ENCODE measurements at places on chromosomes 11 and 22.
A peak's percentile ranks its signal among the peaks of the same experiment; 100 is the strongest.

DNA sequence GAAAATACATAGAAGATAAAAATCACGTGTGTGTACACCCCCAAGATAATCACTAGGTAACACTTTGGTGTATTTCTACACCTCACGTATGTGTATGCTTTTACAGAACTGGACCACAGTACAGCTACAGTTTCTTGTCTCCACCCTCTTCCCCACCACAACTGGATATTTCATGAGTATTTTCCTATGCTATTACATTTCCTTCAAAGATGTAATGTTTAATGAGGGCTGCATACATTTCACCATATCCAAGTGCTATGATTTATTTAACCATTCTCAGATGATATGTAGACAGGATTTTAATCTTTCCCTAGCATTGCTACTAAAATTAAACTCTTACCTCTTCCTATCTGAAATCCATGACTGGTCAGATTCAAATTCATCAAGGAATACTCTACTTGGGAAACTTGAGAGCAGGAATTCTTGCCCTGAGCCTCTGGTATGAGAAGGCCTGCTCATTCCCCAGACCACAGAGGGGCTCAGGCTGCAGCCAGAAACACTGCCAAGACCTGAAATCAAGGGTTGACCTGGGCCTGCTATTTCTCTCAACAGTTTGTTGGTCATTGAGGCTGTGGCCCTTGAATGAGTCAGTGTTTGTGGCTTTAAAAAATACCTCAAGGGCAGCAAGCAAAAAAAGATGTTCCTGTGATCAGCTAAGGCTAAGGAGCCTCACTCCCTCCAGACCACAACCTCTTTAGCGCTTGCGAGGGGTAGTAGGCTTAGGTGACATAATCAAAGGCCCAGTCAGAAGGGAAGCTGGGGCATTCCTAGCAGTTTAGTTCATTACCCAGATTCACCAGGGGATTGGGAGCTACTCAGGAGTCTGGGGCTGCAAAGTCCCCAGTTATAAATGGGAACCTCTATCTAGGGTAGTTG, 55.5 kb downstream of the ABTB2 start:
- DNase-seq: no peak

DNA sequence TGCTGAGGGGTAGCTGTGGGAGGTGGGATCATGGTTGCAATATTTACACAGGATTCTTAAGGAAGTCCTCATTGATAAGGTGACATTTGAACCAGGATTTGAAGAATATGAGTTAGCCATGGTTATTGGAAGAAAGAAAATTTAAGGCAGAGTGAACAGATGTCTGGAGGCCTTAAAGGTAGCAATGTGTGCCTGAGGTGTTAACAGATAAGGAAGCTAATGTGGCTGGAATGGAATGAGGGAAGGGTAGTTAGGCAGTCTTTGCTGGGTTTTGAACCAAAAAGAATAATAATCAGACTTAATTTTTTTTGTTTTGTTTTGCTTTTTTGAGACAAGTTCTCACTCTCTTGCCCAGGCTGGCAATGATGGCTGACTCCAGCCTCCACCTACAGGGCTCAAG, 9.7 kb upstream of the DEPDC7 start:
- no peak for DNase-seq

- DNase-seq: no peak
These were observed 1.7 kb upstream of the FZD4 start for GRCh38 chr11:86956905-86957195.

DNA sequence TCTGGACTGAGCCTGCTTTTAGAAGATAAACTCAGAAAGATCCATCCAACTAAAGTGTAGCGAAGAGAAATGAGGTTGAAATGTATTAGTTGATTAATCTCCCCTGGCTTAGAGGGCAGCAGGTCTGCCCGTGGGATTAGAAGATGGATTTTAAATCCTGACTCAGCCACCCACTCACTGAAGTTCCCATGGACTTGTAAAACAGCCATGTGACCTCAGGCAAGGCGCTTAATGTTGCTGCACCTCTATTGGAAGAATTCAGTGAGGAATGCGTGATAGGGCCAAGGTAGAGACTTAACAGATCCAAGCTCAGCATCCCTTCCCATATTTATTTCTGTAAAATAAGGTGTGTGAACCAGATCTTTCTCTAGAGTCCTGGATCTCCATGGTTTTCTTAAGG, 45.1 kb upstream of the ELF5 start:
- DNase-seq: no peak

DNA sequence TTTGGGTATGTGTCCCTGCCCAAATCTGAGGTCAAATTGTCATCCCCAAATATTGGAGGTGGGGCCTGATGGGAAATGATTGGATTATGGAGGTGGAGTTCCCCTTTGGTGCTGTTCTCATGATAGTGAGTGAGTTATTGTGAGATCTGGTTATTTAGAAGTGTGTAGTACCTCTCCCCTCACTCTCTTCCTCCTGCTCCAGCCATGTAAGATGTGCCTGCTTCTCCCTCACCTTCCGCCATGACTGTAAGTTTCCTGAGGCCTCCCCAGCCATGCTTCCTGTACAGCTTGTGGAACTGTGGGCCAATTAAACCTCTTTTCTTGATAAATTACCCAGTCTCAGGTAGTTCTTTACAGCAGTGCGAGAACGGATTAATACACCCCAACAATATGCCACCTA, 9.0 kb downstream of the GAB2 start:
- DNase-seq: no peak

DNA sequence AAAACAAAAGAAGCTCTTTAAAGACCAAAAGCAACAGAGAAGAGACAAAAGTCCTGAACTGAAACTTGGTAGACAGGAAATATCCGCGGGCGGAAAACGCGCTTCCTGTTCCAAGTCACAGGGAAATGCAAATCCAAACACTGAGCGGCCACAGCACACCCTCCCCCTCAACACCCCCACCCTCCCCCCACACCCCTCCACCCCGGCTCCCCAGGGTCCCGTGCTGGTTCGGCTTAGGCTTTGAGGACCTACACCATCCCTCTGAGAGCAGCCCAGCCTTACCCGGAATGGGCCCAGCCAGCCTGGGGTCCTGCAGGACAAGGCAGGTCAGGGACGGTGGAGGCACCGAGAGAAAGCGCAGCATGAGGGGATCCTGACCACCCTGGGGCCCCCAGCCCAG, 160.4 kb downstream of the BRD1 start:
- DNase-seq: no peak

- DNase-seq: no peak
These were observed 29.1 kb downstream of the PPFIA1 start for GRCh38 chr11:70299636-70300035.

GRCh38 chr11:88300888-88301487, 36.5 kb downstream of the CTSC start:
- DNase-seq: no peak

- DNase-seq: no peak
These were observed 844.0 kb downstream of the TBC1D22A start for GRCh38 chr22:47606426-47606825.

DNA sequence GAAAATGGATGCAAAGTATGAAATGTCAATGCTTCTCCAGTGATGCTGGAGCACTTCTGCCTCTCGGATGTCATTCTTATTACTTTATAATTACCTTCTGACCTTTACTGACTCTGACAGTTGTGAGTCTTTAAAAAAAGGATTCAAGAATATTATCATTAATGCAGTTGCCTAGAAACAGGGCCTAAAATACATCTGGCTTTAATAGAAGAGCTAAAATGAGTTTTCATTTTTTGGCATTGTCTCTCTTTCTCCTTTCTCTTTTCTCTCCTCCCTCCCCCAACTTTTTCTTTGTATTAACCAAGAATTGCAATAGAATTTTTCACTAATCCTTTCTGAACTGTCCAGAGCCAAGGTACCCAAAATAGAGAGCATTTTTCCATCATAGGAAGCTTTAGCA, 45.9 kb downstream of the FDX1 start:
- DNase-seq: peak; percentile 20

DNA sequence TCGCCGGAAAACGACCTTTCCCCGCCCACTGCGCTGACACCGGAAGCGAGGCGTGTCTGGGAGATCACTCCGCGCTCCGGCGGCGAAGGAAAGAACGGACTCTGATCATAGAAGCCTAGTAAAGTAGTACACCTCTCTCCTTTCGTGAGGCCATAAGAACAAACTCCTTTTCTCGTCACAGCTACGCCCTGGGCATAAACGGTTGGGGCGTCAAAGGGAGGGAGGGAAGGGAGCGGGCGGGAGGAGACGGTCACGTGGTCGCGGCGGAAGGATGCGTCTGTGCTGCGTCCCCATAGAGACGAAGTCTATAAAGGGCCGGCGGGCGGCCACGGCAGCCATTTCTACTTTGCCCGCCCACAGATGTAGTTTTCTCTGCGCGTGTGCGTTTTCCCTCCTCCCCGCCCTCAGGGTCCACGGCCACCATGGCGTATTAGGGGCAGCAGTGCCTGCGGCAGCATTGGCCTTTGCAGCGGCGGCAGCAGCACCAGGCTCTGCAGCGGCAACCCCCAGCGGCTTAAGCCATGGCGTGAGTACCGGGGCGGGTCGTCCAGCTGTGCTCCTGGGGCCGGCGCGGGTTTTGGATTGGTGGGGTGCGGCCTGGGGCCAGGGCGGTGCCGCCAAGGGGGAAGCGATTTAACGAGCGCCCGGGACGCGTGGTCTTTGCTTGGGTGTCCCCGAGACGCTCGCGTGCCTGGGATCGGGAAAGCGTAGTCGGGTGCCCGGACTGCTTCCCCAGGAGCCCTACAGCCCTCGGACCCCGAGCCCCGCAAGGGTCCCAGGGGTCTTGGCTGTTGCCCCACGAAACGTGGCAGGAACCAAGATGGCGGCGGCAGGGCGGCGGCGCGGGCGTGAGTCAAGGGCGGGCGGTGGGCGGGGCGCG, at the start of gene ATF4:
Gene ATF4 (plus strand): TSS at position 337 of the 880 bp plus-strand sequence. CDS start 884 bp downstream, outside the sequence.
- peak; percentile 87 for DNase-seq

- no peak for DNase-seq
These were observed 834.6 kb downstream of the TBC1D22A start for GRCh38 chr22:47597041-47597440.

GRCh38 chr22:19723983-19724827, 866 bp downstream of the GP1BB start:
- no peak for DNase-seq

DNA sequence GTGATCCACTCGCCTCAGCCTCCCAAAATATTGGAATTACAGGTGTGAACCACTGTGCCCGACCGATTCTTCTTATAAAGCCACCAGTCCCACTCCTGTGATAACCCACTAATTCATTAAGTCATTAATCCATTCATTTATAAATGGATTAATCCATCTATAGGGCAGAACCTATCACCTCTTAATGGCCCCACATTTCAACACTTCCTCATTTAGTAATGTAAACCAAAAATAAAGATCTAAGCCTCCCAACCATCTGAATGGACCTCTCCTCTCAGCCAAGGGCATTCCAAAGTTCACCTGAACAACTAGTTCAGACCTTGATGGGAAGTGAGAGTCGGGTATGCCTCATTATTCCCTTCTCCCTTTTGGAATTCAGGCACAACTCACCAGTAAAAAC, 9.9 kb upstream of the MRPL11 start:
- DNase-seq: no peak

Measured in putamen (tissue), 1 donor.